ENCODE measurements at places on chromosomes 6 and 20. TPM values are rescaled to one million over a fixed set of nuclear protein-coding genes. Genes with fewer than 3 reads are reported as not detected.

GTSF1L gene
- not detected for total RNA-seq

HTR1B gene
- total RNA-seq: not detected

SAPCD1 gene
- total RNA-seq: 7.6 TPM

BTNL2 gene
- total RNA-seq: not detected

NKAPL gene
- total RNA-seq: 0.40 TPM

WFDC6 gene
- total RNA-seq: not detected

GINM1 gene
- total RNA-seq: 19.8 TPM

FHL5 gene
- not detected for total RNA-seq

KIF6 gene
- 0.23 TPM for total RNA-seq
